ENCODE measurements at places on chromosomes 2 and 18.

- DNase-seq, result no peak
Observed at GRCh38 chr2:18402-19271, 27.7 kb downstream of the FAM110C start.

DNA sequence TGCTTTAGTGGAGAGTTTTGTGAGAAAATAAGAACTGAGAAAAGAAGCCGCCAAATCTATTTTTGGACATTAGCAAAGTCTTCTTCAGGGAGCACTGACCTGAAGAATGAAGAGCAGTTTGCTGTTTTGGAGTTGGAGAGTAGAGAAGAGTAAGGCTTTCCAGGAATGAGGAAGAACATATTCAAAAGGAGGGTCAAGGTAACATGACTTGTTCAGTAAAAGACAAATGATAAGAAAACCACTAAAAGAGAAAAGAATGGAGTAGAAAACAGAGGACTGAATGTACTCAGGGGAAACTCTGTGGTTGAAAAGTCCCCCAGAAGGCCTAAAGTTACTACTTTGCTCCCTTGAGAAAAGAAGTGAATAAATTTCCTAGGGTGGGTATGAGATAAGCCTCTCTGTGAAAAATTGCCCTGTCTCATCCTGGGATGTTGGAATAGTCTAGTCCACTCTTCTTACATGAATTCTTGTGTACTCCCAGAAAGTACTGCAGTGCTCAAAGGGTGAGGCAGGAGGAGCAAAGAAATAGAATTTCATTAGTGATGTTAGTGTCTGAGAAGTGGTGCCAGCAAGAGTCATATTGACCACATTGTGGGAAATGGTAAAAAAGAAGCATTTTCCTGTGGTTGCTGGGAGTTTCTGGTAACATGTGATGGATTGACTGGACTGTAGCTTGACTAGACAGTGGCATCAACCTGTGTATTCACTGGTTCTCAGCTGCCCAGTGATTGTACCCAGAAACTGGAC lies 27.8 kb downstream of the MBD5 start:
- no peak for DNase-seq

DNA sequence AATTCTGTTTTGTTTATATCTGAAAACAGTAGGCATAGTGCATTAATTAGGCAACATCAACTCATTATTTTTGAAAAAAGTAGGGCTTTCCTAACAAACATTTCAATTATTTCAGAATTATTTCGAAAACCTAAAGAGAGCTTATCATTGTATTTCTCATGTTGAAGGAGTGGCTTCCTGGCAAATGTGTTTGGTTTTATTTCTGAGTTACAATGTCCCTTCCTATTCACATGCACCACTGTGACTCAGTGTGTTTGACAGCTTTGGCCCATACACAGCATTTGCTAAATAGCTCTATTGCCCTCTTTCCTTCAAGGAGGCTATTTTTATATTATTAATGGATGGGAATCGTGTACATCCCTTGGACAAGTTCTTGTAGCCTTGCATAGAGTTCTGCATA lies 205.9 kb downstream of the PTGR3 start:
- DNase-seq, result no peak

DNA sequence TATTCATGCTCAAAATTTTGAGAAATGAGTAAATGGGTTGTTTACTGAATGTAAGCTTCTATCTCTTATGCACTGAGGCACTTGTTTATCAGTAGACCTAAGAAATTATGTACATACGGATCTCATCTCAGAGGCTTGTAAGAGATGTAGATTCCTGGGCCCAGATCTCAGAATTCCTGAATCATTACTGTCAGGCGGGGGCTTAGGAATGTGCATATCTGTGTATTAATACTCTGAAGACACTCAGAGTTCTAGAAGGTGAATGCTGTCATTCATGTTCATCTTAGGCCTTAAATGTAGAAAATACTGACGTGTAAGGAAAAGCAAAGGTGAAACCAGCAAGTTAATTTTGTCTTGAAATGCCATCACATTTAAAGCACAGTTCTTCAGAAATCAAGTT lies 169.6 kb downstream of the FMNL2 start:
- no peak for DNase-seq

DNA sequence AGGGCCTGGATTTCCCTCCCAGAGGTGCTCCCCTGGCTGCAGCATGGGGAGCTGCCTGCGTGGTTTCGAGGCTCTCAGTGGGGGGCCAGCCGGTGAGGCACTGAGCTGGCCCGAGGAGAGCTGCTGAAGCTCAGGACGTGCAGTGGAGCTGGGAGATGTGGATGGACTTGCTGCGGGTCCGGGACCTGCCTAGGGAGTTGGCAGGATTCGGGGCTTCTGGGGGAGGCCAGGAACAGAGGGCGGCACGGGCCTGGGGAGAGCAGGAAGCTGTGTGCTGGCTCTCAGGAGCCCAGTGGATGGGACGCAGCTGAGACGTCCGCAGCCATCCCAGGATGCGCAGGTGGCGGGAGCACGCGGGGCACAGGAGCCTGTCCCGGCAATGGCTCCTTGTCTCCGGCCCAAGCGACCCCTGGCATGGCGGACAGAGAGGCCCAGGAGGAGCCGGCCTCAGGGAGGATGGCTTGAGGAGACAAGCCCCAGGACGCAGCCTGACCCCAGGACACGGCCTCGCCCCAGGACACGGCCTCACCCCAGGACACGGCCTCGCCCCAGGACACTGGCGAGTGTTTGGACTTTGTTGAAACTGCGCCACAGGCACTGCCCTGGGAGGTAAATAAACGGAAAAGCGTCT lies 116.1 kb downstream of the NFATC1 start:
- DNase-seq, result no peak

- no peak for DNase-seq
Observed at GRCh38 chr2:157257312-157258252, at the start of gene GALNT5. TSS of gene GALNT5 (plus strand) at chr2:157257705. CDS start at chr2:157258083, 378 bp downstream.

DNA sequence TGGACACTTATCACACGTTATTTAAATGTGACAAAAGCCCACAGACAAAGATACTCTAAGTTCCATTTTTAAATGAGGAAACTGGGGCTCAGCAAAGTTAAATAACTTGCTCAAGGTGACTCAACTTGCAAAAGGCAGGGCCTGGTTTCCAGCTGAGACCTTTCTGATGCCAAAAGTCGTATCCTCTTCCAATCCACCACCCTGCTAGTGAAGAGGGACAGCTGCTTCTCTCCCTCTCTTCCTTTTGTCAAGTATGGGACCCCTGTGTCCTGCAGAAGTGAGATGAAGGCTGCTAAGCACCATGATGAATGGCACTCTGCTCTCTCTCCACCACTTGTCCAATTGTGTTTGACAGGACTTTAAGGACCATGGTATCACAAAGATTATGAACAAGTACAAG lies 140.9 kb downstream of the DYM start:
- no peak for DNase-seq

DNA sequence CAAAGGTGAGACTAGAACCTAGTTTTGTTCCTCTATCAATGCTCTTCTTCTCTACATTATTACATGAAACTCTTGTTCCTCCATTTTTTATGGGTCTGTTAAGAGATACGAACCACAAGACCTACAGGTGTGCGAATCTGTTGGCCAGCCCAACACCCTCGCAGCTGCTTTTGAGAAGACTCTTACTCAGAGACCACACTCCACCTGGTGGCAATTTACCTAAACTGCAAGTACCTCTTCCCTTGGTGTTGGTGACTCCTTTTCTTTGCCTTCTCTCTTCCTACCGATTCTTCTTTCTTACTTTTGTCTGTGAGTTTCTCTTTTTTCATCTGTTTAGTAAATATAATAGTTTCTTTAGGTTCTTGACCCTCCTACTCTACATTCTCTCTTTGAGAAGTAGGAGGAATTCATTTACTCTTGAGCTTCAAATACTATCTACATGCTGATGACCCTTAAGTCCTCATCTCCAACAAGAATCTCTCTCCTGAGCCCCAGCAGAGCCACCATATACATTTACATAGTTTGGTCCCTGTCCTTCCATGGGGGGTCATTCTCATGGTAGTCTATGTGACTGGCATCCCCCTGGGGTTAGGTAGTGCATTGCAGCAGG lies 81.8 kb upstream of the GAREM1 start:
- peak; percentile 7 for DNase-seq

DNA sequence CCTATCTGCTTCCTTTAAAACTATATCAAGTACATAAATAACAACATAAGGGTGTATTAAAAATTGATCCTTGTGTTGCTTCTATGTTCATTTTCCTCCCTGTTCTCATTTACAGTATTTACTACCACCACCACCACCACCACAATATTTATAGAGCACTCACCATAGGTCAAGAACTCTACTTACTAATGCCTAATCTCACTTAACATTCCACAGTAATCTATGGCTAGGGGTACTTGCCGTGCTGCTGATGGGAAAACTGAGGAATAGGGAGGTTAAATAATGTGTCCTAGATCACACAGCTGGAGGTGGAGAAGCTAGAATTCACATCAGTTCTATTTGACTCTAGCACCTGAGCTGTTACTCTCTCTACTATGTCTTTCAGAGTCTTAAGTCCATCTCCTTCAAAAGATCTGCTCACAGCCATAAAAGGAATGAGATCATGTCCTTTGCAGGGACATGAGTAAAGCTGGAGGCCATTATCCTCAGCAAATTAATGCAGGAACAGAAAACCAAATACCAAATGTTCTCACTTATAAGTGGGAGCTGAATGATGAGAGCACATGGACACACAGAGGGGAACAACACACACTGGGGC lies 54.1 kb upstream of the ZNF385B start:
- DNase-seq, result no peak

GRCh38 chr18:42583283-42583731 lies 532.2 kb downstream of the RIT2 start:
- no peak for DNase-seq

- DNase-seq, result no peak
Observed at GRCh38 chr2:199064201-199064600, 393.5 kb downstream of the SATB2 start.

- no peak for DNase-seq
Observed at GRCh38 chr2:227388537-227389011, 825 bp upstream of the SCYGR1 start.

- peak; percentile 32 for DNase-seq
Observed at GRCh38 chr2:190679813-190680591, 31.1 kb downstream of the NAB1 start.

DNA sequence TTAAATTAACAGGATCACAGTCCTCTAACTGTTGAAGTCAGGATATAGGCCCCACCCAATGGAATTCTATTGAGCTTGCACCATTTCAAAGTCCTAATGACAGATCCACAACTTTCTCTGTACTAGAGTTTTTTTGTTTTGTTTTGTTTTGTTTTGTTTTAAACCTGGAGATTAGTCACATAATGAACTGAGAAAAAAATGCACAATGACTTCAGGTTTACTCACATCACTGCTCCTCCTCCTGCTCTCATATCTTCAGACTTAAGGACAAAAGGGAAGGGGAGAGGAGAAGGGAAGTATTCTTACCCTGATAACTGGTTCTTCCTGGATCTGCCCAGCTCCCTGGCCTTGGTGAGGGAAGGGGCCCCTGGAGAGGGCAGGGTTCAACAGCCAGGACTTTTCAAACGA lies 208.2 kb upstream of the EPHA4 start:
- no peak for DNase-seq

- DNase-seq, result no peak
Observed at GRCh38 chr2:227052879-227053278, 111.1 kb downstream of the COL4A4 start.

DNA sequence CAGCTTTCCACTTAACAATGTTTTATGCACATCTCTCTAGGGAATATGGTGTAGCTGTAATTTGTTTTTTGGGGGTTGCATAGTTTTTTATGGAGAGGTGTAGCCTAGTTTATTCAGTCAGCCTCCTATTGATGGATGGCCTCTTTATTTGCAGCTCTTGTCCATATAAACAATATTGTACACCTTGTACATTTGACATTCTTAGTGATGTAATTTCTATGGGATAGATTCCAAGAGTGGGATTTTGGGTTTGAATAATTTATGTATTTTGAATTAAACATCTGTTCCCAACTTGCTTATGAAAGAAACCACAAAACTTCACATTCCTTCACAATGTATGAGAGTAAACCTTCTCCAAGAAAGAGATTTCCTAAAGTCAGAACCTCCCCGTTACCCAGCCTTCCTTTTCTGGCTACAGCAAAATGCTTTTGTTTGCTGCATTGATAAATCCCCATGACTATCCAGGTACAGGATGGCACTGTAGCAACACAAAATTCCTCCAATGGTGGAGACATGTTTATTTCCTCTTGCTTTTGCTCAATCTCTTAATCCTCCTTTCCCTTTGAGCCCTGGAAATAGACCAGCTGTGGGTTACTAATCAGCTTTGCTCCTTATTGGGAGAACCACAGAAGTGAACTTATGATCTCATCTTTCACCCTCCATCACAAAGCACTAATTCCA lies 58.4 kb upstream of the GALR1 start:
- no peak for DNase-seq

GRCh38 chr2:38446906-38447561 lies 70.0 kb upstream of the ATL2 start:
- DNase-seq, result no peak

DNA sequence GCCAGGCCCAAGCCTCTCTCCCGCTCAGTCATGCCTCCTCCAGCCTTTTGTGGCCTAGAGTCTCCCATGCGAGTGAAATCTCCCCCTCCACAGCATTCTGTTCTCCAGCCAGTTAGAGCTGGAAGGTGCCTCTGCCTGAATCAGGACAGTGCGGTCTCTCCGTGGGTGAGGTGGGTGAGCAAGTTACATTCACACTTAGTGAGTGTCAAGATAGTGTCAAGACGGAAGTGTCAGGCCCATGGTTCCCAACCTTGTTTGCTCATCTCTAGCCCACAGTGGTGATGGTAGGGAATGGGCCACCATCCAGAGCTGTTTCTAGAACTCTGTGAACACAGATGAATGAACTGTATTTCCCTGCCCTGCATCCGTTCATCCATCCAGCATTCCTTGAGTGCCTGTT lies 59.5 kb downstream of the LPIN1 start:
- DNase-seq, result no peak

Data from activated T-cell treated with anti-CD3 and anti-CD28 coated beads for 48 hours (primary cell).